Neuronal stem cell (in vitro differentiated cells): ENCODE measurements at places on chromosomes 4 and X.

DNA sequence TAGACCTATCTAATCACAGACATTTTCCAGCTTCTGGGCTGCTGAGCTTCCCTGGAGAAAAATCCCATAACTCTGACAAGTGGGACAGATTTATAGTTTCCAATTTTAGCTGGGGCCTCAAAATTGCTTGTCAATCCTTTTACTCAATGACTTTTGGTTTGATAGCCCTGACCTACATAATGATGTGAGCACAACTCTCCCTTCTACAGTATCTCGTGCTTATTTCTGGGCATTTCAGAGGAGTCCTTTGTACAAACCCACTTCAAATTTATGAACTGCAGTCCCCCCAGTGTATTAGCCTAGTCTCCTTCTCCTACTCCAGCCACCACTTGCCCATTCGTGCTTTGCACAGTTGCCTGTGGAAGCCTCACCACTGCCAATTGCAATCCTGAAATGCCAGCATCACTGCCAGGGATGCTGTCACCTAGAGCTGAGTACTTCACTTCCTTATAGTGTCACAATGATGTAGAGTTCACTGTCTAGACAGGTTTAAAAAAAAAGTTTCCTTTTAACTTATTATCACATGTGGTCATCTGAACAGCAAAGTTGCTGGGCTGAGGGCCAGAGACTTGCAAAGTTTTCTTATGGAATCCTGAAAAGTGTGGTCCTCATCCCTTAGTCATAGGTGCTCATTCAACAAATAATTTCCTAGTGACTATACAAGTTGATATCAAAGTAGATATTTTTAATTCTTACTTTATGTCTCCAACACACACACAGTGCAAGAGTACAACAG is 21.2 kb downstream of the TRAM1L1 start:
- no peak for DNase-seq

- DNase-seq, result no peak
Observed at GRCh38 chr4:17437396-17437795, 74.5 kb downstream of the QDPR start.

DNA sequence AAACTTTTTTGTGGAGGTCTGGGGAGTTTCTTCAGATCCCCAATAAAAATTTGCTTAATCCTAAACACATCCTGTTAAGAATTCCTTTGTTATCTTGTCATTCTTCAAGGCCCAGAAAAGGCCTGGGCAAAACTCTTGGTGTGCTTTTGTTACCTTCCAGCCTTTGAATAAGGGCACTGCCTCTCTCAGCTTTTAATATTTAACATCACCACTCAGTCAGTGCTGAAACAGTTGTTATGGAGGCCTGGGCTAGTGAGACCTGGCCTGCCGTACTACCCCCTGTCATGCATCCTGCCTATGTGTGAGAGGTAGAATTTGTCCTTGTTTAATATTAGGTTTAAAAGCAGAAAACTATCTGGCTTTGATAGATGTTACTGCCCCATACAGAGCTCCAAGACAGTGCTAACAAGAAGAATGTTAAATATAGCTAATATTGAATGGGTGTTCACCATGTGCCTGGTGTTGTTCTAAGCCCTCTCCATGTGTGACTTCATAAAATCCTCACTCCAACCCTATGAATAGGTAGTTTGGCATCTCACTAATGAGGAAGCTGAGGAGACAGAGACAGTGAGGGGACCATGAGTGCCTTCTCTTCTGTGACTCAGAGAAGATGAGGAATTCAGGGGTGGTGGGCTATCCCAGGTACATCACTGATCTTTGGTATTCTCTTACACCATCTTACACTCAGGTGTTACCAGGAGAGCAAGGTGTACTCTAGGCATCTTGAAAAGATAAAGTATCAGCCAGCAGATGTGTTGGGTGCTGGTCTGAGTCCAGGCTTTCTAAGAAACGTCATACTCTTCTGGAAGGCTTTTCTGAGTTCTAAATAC is 6.2 kb downstream of the PPP1R2C start:
- DNase-seq, result no peak

GRCh38 chrX:1451661-1452515 is 821 bp downstream of the ASMTL start:
- DNase-seq, result no peak

- DNase-seq, result no peak
Observed at GRCh38 chr4:2083826-2084160, 24.7 kb downstream of the NAT8L start.

DNA sequence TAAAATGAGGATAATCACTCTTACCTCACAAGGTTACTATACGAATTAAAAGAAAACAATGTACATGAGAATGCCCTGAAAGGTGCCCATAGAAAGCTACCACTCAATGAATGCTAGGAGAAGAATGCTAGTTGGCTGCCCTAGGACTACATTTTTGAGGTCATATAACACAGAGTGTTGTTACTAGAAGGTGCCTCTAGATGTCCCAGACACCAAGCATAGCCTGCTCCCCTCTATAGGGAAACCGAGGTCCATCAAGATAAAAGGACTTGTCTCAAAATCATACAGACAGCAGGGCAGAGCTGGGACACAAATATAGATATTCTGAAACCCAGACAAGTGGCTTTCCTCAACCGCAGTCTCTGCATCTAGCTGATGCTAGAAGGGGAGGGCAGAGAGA is 147.0 kb upstream of the ARHGEF9 start:
- no peak for DNase-seq

DNA sequence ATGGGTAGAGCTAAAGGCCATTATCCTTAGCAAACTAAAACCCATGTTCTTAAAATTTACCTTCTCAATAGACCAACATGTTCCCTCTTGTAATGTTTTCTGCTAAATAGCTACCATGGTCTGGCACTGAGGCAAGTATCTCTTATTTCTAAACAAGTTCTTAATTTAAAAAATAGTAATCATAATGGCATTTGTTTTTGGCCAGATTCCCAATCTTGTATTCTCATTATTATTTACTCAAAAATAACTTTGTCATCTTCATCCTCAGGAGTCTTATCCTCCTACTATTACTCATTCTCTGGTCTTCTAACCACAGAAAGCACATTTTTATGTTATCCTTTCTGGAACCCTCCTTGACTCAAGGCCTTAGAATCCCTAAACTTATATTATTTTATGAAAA is 931.2 kb downstream of the CCSER1 start:
- DNase-seq, result no peak

DNA sequence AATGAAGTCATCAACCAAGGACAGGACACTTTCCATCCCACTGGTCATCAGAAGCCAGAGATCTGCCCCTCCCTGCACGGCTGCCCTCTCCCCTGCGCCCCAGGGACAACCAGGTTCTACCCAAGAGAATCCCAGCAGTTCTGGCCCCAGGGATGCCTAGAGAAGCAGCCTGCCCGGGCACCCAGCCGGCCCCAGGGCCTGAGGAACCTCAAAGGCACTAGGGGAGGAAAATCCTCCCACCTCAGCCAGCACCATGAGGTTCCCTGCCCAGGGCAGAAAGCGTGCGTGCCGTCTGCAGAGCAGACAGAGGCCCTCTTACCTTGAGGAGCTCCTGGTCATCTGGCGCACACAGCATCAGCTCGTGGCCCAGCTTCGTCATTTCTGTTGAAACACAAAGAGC is 8.1 kb downstream of the HAUS7 start:
- no peak for DNase-seq
